Germinal center (tissue), 1 donor: ENCODE measurements at places on chromosomes 7 and 10.

DNA sequence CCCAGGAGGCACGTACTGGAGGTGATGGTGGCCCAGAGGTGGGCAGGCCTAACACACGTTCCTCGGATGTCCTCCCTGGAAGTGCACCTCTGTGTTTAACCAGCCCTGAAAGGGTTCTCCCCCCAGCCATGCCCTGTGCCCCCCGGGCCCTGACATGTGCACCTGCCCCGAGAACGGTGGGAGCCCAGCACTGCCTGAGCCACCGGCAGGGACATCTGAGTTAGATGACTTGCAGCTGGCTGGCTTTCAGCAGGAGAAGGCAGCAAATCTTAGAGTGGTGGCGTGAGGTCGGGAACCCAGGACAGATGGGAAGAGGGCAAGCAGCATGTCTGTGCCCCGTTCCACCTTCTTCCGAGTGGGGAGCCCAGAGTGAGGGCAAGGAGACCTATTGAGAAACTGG is 291.8 kb downstream of the TCERG1L start:
- no peak for DNase-seq

DNA sequence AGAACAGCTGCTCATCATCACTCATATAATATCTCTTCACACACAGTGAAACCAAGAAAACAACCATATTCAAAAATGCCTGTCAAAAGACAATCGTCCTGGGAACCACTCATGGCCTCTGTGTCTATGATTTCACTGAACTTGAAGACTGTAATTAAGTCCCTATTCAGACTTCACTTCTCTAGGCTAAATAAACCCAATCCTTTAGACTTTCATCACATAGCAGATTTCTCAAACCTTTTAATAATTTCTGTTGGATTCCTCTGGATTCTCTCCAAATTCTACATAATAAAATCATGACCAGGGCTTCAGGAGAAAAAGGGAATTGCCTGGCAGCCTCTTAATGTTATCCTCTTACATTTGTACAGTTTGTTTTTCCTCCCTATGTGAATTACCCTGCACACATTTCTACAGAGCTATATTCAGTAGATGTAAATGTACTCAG is 201.1 kb downstream of the LRRN3 start:
- no peak for DNase-seq

- peak; percentile 45 for DNase-seq
These were observed 2.0 kb downstream of the SRI start for GRCh38 chr7:88217675-88218428.

DNA sequence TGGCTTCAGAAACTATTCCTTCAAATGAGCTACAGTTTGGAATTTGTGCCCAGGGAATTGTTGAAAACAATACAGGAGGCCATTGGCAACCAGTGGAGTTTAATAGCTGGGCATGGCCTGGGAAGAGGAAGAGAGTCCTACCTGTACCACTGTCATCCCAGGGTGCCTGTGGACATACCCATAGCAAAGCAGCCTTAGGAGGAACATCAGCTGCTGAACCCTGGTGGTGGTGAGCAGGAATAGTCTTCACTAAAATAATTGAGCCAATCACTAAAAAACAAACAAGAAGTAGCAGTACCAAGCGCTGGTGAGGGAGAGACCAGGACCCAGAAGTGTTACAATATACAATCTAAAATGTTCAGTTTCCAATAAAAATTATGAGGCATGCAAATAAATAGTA is 14.5 kb downstream of the IGFBP1 start:
- no peak for DNase-seq

- no peak for DNase-seq
These were observed 63.4 kb upstream of the STRIP2 start for GRCh38 chr7:129370812-129371211.

DNA sequence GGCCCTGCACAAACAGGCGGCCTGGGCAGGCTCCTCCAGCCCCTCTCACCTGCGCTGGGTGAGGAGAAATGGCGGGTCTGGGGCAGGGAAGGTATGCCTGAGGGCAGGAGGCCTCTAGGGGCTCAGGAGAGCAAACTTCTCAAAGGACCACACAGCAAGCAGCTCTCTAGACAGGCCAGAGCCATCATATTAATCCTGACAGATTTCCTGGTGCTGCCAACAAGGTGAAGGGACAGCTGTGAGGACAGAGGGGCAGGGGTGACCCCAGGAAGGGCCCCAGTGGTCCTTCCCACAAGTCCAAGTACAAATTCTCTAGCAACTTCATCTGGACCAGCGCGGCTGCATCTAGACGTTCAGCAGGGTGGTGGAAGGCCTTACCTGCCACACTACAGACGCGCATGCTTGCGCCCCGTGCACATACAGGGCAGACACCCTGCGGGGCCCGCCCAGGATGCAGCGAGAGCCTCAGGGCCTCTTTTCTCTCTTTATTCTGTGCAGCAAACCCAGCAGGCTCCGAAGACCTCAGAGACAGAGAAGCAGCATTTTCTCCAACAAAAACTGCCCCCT is 62.1 kb downstream of the ZRANB1 start:
- DNase-seq, result no peak

DNA sequence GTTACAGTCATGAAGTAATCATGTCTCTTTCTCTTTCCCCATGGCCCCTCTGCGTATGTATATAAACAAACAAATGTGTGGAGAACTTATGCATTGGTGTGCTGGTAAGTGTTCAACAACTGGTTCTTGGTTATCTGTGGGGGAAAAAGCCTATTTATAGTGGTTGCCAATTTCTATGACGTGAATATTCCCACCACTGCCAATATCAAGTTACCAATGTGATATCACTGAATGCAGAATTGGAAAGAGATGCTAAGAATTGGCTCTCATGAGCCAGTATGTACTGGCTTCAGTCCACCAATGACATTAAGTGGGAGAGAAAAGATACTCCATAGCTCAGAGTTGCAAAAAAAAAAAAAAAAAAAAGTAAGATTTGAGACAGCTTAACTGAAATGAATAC is 399.7 kb downstream of the REEP3 start:
- no peak for DNase-seq

- DNase-seq, result peak; percentile 21
These were observed 120.1 kb downstream of the ARHGAP12 start for GRCh38 chr10:31808258-31809218.

DNA sequence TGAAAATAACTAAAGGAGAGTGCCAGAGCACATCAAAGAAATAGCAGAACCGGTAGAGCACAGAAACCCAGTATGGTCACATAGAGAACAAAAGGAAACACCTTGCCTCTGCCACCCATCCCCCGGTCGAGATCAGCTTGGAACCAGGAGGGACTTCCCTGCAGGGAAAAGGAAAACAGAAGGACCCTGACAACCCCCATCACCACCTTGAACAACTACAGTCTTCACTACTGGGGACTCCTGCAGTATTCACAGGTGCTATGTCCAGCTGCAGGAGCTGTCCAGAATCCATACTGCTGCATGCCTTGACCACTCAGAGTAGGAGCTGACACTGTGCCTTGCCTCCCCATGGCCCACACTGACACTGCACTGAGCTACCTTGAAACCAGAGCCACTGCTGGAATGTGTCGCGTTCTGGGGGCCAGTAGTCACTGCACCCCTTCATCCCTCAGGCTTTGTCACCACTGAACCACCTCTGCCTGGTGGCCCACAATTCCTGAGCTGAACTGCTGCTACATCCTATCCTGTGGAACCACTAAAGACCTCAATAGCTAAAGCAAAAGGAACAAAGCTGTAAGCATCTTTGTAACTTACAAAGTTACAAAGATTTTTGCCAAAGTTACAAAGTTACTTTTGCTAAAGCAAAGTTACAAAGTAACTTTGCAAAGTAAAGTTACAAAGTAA is 66.8 kb downstream of the TRIL start:
- DNase-seq, result no peak

DNA sequence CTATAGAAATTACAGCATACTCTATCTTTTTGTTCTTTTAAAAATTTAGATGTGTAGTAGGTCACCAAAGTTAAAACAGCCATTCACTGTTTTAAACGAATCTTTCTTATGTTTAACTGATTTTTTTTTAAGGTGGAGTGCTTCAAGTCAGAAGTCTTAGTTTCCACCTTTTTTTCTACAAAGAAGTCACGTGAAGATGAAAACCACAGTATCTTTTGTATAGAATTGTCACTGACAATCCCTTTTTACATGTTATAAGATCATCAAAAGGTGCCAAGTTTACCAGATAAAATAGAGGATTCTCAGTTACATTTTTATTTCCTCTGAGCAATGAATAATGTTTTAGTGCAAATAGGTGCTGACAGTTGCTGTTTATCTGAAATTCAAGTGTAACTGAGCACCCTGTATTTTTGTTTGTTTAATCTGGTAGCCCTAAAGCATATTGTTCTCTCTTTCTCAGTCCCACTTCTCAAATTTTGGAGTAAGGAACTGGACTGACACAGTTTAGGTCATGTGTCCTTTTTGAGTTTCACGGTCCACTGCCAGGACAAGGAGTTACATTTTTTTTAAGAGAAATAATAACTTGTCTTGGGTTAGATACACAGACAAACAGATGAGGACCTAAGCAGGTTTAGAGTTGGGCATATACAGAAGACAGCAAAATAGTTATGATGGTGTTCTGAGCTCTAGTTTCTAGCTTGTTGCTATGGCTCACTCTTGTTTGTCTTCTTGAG is 233.2 kb upstream of the MBL2 start:
- DNase-seq, result no peak

DNA sequence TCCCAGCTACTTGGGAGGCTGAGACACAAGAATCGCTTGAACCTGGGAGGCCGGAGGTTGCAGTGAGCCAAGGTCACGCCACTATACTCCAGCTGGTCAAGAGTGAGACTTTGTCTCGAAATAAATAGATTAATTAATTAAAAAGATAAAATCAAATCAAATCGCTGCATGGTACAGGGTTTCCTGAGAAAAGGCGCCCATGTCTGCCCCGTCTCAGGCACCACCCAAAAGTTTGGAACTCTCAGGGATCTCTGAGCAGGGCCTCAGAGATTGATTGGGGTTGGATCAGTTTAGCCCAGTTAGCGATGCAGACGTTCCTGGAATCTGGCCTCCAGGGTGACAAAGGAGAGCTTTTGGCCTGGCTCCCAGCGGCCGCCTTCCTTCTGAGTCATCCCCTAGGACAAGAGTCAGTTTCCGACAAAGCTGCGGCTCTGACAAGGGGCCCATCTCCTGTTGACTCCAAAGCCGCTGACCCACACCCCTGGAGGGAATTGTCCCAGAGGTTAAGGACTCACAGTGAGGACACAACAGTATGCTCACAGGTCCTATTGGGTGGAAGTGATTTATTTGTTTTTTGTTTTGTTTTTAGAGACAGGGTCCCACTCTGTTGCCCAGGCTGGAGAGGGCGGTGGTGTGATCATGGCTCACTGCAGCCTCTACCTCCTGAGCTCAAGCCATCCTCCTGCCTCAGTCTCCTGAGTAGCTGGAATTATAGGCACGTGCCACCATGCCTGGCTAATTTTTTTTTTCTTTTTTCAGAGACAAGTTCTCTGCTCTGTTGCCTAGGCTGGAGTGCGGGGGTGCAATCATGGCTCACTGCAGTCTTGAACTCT is 6.8 kb downstream of the ORAI2 start:
- DNase-seq, result no peak

- DNase-seq, result no peak
These were observed 188.3 kb downstream of the DGKB start for GRCh38 chr7:14714161-14714728.

DNA sequence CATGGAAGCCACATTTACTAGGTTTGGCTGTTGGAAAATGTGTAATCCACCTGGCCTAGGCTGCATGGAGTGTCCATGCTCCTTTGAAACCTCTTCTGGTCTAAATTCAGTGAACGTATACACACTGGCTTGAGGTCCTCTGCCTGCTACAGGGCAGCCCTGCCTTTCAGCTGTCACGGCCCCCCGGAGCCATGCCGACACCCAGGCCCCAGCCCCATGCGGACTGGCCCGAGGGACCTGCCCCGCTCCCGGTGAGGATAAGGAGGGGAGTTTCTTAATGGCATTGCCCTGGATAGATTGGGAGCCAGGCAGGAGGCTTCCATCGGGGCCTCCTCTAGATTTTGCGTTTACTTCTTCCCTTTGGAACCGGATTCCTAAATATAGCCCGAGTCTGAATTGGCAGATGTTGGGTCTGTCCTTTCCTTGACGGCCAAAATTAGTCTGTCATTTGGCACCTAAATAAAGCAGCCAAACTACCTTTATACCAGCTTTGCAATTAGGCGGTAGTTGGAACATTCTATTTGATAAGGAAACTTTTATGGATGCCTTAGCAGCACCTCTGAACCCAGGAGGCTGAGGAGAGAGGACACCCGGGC is 72.1 kb upstream of the SH2B2 start:
- no peak for DNase-seq

- no peak for DNase-seq
These were observed 11.2 kb upstream of the HOXA13 start for GRCh38 chr7:27211084-27211446.

DNA sequence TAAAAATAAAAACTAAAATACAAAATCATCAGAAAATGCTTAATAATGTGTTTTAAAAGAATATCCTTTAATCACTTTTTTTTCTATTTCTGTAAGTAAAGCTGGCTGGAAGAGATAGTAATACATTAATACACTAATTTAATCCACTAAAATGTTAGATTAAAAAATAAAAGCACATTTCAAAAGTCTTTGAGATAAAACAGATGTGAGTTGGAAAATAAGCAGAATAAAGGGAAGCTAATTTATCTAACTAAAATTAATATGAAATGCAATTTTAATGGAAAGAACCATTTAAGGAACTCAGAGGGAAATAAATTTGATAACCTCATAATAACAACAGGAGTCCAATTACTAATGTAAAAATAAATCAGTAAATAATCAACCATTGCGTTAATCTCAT is 774.8 kb upstream of the MBL2 start:
- DNase-seq, result no peak

DNA sequence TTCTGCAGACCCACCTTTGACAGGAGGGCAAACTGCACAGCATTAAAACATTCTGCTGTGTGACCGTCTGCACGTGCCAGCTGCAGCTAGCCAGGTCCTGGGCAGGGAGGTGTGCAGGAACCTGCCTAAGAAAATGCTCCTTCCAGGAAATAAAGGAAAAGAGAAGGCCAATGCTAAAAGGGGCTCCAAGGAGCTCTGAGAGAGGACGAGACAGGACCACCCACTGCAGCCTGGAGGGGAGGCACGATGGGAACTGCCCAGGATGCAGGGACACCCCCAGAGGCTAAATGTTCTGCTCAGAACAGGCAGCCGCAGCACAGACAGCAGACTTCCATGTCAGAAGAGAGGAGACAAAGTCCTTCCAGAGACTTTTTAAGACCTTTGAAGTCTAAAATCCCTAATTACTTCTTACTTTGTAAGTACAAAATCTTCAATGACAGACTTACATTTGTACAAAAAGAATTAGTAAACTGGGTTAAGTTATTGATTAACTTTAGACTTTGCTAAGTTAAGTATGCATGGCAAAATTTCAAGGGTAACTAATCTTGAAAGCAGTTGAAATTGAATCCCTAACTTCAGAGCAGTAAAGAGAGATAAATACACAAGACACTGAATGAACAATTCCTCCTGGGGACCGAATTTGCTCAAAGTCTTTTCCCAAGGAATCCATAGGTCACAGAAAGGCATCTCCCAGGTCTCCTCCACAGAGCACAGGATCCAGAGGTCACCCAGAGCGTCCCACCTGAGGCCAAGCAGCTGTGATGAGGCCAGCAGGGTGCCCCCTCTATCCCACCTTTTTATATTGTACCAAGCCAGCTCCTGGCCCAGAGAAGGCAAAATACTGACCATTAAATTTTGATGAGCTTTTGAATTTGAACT is 21.5 kb downstream of the HSPA12A start:
- DNase-seq, result no peak
